ENCODE measurements at places on chromosomes 1 and 21.
A peak's percentile ranks its signal among the peaks of the same experiment; 100 is the strongest.

DNA sequence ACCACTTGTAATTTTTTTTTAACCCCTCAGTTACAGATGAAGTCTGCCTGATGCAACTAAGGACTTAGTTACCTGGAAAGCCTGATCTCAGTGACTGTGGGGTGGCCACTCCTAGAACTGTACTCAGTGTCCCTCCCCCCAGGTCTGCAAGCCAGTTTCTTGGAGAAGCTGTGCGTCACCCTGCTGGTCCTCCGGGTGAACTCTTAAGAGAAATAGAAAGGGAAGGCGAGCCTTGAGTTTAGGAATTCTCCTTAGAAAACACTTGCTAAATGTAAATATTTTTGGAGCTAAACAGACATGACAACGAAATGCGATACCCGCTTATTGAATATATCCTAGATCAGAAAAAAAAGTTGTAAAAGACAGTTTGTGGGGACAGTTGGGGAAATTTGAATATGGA is 730 bp downstream of the SLC16A4 start:
- no peaks in the 10 kb centered on the region for H3K27me3 ChIP-seq
- no peaks in the 10 kb centered on the region for H3K36me3 ChIP-seq
- peak; percentile 78 for DNase-seq
- H3K4me3 ChIP-seq = no peak overlapping the region
- H3K27ac ChIP-seq = no peak overlapping the region
- H3K4me1 ChIP-seq = no peaks in the 10 kb centered on the region

DNA sequence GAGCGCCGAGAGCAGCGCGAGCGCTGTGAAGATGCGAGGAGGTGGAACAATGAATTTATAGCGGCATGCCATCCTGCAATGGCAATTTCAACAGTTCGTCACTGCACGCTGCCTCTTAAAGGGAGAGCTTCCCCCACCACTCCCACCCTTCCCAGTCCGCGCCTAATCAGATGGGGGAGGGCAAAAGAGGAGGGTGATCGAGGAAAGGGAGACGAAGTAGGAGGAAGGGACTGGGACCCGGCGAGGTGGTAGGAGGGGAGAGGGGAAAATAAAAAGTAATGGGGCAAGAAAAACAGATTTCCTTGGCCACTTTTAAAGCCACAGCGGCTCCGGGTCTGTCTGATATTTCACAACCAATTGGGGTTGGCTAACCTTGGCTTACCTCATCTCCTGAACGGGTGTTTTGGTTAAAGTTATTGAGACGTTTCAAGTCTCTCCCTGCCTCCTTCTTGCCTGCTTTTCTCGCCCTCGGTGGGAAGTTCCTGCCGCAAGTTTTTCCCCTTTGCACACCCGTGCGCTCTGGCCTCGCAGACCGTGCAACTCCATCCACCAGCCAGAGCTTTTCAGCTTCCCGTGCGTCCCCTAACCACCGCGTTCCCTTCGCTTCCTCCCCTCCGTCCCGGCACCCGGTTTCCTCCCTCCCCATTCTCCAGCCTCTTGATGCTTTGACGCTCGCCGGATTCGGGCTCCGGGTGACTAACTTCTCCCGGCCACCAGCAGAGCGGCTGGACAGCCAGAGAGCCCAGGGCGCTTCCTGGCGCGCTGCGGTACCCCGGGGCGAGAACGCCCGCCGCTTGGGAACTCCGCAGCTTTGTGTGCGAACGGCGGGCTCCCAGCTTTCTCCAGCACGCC is at the start of gene ADAMTS5:
TSS of gene ADAMTS5 (minus strand) at position 27 of the 852 bp plus-strand sequence. CDS start 697 bp downstream, outside the sequence.
- H3K36me3 ChIP-seq = no peaks in the 10 kb centered on the region
- H3K4me1 ChIP-seq = no peaks in the 10 kb centered on the region
- peak within 1 kb of the TSS; percentile 61 for H3K4me3 ChIP-seq
- peak within 1 kb of the TSS; percentile 84 for H3K27ac ChIP-seq

GRCh38 chr21:38140207-38140903 is 116.4 kb upstream of the KCNJ15 start:
- no peak for DNase-seq
- H3K27me3 ChIP-seq = no peaks in the 10 kb centered on the region
- H3K27ac ChIP-seq = no peak overlapping the region
- H3K4me1 ChIP-seq = peaks cover 2% of the 10 kb centered on the region
- H3K36me3 ChIP-seq = no peaks in the 10 kb centered on the region

DNA sequence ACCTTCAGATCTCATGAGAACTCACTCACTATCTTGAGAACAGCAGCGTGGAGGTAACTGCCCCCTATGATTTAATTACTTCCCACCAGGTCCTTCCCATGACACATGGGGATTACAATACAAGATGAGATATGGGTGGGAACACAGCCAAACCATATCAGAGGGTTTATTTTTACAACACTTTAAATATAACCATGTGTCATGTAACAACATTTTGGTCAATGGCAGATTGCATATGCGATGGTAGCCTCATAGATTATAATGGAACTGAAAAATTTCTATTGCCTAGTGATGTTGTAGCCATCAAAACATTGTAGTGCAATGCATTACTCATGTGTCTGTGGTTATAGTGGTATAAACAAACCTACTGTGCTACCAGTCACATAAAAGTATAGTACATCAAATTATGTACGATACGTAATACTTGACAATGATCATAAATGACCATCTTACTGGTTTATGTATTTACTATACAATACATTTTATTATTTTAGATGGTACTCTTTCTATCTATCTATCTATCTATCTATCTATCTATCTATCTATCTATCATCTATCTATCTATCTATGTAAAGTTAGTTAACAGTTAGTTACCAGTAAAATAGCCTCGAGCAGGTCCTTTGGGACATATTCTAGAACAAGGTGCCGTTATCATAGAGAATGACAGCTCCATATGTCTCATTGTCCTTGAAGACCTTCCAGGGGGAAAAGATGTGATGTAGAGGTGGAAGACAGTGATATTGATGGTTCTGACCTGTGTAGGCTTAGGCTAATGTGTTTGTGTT is 12.6 kb upstream of the S100B start:
- no peaks in the 10 kb centered on the region for H3K4me1 ChIP-seq
- H3K27me3 ChIP-seq = no peaks in the 10 kb centered on the region
- H3K36me3 ChIP-seq = no peaks in the 10 kb centered on the region

GRCh38 chr1:115797486-115797885 is 29.0 kb upstream of the CASQ2 start:
- DNase-seq = no peak
- no peaks in the 10 kb centered on the region for H3K36me3 ChIP-seq
- H3K4me1 ChIP-seq = peaks cover 11% of the 10 kb centered on the region
- no peak overlapping the region for H3K27ac ChIP-seq

DNA sequence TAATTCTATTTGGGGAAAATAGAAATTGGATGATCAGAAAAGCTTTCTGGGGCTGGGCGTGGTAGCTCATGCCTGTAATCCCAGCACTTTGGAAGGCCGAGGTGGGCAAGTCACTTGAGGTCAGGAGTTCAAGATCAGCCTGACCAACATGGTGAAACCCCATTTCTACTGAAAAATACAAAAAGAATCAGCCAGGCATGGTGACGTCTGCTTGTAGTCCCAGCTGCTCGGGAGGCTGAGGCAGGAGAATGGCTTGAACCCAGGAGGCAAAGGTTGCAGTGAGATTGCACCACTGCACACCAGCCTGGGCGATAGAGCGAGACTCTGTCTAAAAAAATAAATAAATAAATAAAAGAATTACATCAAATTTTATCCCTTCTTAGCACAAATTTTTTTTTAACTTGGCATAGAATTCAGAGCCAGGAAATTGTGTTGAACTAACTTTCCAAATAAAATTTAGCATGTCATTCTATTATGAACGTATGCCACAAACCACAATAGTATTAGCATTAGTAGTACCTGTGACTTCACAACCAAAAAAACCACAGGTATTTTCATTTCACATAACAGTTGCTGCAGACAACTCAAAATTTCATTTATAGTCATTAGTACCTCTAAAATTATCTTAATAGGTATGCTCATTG is 4.5 kb upstream of the ANKRD13C start:
- H3K27me3 ChIP-seq = no peaks in the 10 kb centered on the region
- no peak overlapping the region for H3K4me3 ChIP-seq
- no peaks in the 10 kb centered on the region for H3K36me3 ChIP-seq
- H3K4me1 ChIP-seq = no peaks in the 10 kb centered on the region
- no peak for DNase-seq

- H3K27me3 ChIP-seq = no peaks in the 10 kb centered on the region
- no peak overlapping the region for H3K4me3 ChIP-seq
- no peak overlapping the region for H3K27ac ChIP-seq
- no peaks in the 10 kb centered on the region for H3K4me1 ChIP-seq
Observed at GRCh38 chr1:37734629-37735591, 30.0 kb downstream of the EPHA10 start.

DNA sequence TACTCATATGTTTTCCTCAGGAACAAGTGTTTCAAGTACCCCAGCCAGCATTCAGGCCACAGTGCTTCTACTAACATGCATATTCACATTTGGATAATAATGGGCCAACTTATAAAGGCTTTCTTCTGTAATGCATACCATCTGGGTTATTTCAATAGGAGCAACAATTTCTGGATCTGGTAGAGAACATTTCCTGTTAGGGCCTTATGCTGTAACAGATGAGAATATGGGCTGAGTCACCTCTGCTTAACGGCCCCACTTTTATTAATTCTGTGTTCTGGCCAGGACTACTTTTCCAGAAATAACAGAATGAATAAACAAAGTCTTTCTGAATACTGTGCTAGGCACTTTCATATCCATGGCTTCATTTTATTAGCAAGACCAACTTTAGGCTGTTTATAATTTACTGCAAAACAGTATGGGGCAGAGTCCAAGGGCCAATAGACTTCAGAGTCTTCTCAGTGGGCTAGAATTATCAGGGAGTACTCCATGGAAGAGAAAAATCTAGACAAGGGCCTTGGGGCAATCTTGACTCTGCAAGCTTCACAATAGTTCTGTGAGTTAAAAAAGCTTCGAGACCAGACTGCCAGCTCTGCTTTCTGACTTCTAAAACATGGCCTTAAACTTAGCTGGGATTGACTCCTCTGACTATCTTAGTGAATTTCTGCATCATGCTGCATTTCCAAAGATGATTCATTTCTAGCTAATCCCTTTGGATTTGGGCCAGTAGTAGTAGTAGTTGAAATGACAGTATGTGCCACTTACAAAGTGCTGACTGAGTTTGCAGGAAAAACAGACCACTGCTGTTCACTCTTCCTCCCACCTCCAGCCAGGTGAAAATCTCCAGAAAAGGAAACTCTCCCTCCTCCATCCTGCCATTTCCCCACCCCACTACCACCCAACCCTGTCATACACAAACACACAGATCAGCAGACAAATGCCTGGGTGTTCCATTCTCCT is 8.2 kb upstream of the SSX2IP start:
- H3K4me3 ChIP-seq = no peak overlapping the region
- no peaks in the 10 kb centered on the region for H3K36me3 ChIP-seq
- no peaks in the 10 kb centered on the region for H3K27me3 ChIP-seq
- no peak overlapping the region for H3K27ac ChIP-seq

DNA sequence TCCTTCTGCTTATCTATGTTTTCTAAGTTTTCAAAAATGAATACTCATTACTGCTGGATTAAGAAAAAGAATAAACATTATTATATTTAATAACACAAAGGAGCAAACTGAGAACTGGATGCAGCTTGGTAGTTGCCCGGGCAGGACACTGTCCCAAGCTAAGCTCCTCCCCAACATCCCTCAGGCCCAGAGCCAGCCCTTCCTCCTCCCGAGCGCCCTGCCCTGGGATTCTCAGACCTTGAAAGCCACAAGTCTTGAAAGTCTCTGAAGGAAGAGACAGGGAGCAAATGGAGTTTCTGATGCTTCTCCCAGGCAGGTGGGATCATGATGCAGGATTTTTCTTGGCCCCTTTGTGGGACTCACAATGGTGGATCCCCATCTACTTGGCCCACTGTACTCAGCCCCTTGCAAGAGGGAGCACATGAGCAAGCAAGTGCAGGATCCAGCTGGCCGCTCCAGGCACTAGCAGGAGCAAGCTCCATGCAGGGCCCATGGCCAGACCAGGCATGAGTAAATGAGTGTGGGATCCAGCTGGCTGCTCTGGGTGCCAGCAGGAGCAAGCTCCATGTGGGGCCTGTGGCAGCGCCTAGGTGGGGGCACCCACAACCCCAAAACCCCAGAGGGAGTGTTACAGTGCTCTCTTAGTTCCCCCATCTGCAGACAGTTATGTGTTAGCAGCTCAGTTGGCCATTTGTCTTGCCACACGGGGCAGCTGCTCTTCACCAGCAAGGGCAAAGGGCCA is 32.1 kb upstream of the RAB4A start:
- no peaks in the 10 kb centered on the region for H3K4me1 ChIP-seq
- H3K27me3 ChIP-seq = no peaks in the 10 kb centered on the region
- H3K4me3 ChIP-seq = no peak overlapping the region
- H3K27ac ChIP-seq = no peak overlapping the region
- DNase-seq = no peak

GRCh38 chr21:41777951-41778815 is 11.3 kb upstream of the RIPK4 start:
- H3K4me1 ChIP-seq = no peaks in the 10 kb centered on the region
- H3K4me3 ChIP-seq = no peak overlapping the region
- no peak overlapping the region for H3K27ac ChIP-seq
- DNase-seq = peak; percentile 95
- no peaks in the 10 kb centered on the region for H3K27me3 ChIP-seq

DNA sequence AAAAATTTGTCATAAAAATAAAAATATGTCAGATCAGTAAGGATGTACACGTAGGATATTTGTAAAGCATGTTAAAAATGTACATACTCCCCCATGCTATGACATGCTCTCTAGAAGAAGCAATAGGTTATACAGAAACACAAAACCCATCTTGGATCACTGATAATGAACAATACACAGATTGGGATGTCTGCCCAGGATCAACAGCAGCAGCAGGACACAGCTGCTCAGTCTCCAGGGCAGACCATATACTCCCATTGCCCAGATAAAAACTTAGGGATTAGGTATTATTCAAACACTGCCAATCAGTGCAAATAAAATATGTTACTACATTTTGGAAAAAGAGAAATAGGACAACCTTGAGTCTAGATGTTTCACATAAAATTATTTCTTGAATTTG is 39.0 kb downstream of the DAB1 start:
- no peaks in the 10 kb centered on the region for H3K27me3 ChIP-seq
- H3K4me3 ChIP-seq = no peak overlapping the region
- H3K4me1 ChIP-seq = peaks cover 18% of the 10 kb centered on the region
- H3K36me3 ChIP-seq = no peaks in the 10 kb centered on the region
- no peak for DNase-seq

GRCh38 chr1:198264282-198264681 is 107.5 kb downstream of the NEK7 start:
- H3K27ac ChIP-seq = no peak overlapping the region
- no peaks in the 10 kb centered on the region for H3K36me3 ChIP-seq
- no peaks in the 10 kb centered on the region for H3K27me3 ChIP-seq
- H3K4me3 ChIP-seq = no peak overlapping the region
- no peak for DNase-seq

GRCh38 chr1:151773702-151774101 is 10.4 kb upstream of the MRPL9 start:
- H3K4me3 ChIP-seq = no peak overlapping the region
- no peak for DNase-seq

GRCh38 chr1:53634571-53634979 is 104.4 kb downstream of the GLIS1 start:
- H3K27ac ChIP-seq = no peak overlapping the region
- no peaks in the 10 kb centered on the region for H3K4me1 ChIP-seq
- H3K4me3 ChIP-seq = no peak overlapping the region
- H3K27me3 ChIP-seq = no peaks in the 10 kb centered on the region

Measured in mesendoderm (in vitro differentiated cells).